ENCODE measurements at places on chromosomes 2 and 18. TPM values are rescaled to one million over a fixed set of nuclear protein-coding genes. Genes with fewer than 3 reads are reported as not detected.

DNA sequence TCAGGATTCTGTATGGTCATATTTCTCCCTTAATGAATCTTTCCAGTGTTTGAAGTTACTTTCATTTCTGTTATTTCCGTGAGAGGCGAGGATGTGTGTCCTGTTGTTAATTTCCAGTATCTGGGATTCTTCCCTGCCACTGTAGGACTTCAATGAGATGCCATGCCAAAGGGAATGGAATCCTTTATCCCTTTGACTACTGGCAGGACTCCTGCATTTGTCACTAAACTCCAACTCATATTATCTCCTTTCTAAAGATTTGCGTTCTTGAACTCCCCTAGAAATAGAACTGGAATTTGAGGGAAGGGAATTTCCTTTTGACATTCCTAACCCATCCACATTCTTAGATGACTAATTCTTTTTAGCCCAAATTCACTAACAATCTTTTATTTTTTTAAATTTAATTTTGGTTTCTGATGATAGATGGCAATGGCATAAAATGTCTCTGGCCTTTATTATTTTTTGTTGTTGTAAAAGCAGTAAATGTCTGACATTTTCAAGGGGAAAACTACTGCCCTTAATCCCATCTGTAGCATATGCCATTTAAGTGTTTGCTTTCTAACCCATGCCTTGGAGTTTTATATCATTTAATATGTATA lies 87.8 kb upstream of the EML6 start:
- DNase-seq = no peak

GRCh38 chr2:238305965-238306671 lies 14.2 kb upstream of the TRAF3IP1 start:
- DNase-seq = no peak

- DNase-seq = peak; percentile 46
These were observed 1.0 kb downstream of the IRS1 start for GRCh38 chr2:226798422-226799210.

DNA sequence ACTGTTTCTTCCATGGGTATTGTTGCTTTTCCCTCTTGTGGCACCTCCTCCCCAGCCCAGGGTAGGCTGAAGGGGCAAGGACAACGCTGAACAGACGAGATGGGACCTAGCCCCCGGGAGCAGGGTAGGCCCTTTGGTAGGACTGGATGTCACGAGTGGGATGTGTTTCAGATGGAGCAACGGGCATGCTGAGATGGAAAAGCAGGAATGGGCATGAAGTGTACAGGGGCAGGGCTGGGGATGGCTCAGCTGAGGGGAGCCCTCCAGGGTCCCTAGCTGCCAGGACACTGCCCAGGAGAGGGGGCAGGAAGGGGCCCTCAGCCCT lies 33.4 kb downstream of the ARHGEF4 start:
- no peak for DNase-seq

DNA sequence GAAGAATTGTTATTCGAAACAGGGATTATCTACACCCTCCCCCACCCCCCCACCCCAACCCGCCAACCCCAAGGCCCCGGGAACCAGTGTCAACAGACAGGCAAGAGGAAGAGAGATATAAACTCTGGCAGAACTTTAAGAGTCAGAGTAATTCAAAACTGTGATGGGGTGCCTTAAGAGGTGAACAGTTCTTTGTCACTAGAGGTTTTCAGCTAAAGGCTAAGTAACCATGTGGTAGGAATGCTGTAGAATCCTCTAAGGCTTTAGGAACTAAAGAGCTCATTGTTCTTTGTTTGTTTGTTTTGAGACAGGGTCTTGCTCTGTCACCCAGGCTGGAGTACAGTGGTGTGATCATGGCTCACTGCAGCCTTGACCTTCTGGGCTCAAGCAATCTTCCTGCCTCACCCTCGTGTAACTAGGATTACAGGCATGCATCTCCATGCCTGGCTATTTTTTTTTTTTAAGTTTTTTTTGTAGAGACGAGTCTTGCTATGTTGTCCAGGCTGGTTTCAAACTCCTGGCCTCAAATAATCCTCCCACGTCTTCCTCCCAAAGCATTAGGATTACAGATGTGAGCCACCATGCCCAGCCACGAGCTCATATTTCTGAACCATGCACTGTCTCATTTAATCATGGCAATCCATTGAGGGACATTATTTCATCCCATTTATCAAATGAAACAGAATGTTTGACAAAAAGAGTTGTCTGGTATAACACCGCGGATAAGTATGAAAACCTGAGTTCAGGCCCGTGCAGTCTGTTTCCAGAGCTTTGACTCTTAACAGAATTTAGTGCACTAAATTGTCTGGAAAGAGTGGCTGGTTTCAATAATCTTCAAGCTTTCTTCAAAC lies 20.8 kb upstream of the TMEM17 start:
- DNase-seq = no peak

GRCh38 chr18:5413447-5413846 lies 117.9 kb upstream of the ZBTB14 start:
- no peak for DNase-seq

DNA sequence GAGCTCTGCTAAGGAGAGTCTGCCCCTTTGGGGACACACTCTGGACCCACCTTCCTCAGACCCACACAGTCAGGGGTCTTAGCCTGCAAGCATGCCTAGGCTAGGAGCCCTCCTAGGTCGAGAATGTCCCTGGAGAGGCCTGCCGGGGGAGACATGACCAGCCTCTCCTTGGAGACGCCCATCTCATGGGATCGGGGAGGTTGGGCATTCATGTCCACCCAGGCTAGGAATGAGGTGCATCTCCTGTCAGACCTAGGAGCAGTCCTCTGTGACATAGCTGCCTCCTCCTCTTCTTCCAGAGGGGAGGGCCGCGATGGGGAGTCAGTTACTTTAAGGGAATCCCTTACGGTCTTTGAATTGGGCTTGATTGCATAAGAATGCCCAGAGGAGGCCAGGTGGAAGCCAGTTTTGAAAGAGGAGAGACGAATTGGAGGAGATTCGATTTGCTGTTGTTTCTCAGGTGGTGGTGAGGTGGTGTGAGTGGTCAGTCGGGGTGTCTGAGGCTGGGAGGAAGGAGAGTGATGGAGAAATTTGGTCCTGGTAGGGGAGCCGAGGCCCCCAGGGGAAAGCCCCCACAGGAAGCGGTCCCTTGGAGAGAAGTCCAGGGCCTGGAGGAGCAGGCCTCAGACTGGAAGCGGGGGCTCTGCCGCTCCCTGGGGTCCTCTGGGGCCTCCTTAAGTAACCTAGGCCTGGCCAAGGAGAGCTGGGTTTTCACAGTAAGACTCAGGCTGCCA lies 241.3 kb downstream of the DYSF start:
- DNase-seq = no peak

- no peak for DNase-seq
These were observed 124.8 kb downstream of the NUP35 start for GRCh38 chr2:183248866-183249567.

GRCh38 chr2:218015586-218016521 lies 13.1 kb upstream of the TNS1 start:
- DNase-seq = no peak

DNA sequence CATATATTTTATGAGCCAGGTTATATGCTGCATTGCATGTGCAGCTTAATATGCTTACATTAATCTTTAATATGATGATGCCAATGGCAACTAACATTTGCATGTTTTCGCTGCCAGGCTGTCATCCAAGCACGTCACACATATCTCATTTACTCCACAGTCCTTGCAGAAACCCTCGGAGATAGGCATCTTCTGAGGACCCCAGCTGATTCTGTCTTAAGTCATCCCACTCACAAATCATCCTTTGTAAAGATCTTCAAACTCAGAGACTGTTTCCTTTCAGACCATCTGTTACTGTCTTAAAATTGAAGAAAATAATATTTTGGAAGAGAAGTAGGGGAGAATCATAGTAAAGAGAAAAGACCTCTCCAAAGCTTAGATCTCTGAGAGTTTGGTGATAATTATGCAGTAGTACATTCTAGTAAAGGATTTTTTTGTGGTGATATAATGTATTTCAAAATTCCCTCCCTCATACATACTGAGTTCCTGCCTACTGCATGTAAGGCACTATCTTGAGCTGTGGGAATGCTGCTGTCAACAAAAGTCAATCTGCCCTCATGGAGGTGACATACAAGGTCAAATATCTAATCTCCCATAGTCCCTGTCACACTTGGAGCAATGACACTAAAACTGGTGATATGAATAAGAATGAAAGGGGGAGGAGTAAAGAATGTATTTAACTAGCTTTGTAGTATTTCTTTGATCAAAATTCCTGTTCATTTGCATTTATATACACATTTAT lies 11.0 kb downstream of the ITGA4 start:
- DNase-seq = no peak

Gene FBXO48
- total RNA-seq = 0.43 TPM

Gene MDH1B
- 0.87 TPM for total RNA-seq

Gene AQP12B
- not detected for total RNA-seq

Gene SAG
- total RNA-seq = not detected

Gene PRSS56
- total RNA-seq = not detected
